HCEC 1CT (cell line): ENCODE measurements at places on chromosomes 4 and X.

DNA sequence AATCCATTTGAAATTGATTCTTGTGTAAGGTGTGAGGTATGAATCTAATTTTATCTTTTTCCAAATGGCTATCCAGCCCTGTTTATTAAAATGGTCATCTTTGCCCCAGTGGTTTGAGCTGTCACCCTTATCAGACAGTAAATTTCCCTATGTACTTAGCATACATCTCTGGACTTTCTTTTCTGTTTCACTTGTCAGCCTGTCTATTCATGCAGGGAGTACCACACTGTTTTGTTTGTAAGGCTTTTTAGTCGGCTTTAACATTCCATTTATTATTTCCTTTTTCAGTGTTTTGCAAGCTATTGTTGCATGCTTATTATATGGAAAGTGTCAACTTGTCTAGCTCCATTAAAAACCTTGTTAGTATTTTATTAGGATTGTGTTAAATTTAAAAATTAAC lies 155.8 kb downstream of the STAG2 start:
- no peak for DNase-seq

GRCh38 chr4:151850791-151851213 lies 90.0 kb upstream of the GATB start:
- peak; percentile 72 for DNase-seq

GRCh38 chrX:4588466-4588865 lies 875.0 kb upstream of the PRKX start:
- DNase-seq: no peak

GRCh38 chrX:69813677-69814076 lies 197.8 kb downstream of the EDA start:
- DNase-seq: no peak

DNA sequence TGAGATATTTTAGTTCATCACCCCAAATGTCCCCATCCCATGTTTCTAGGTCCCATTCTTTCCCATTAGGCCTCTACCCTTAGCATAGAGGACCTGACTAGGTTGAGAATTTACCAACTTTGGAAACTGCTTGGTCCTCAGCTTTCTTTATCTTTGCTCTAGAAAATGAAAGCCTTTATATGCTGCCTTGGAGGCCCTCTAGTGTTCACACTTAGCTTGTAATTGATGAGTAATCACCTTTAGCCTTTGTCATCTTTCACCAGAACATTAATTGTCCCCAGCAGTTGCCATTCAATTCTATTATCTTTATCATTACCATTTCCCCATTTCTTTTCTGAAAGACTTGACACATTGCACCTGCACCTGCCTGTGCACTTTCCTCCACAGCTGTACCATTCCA lies 589.2 kb upstream of the NR3C2 start:
- no peak for DNase-seq

DNA sequence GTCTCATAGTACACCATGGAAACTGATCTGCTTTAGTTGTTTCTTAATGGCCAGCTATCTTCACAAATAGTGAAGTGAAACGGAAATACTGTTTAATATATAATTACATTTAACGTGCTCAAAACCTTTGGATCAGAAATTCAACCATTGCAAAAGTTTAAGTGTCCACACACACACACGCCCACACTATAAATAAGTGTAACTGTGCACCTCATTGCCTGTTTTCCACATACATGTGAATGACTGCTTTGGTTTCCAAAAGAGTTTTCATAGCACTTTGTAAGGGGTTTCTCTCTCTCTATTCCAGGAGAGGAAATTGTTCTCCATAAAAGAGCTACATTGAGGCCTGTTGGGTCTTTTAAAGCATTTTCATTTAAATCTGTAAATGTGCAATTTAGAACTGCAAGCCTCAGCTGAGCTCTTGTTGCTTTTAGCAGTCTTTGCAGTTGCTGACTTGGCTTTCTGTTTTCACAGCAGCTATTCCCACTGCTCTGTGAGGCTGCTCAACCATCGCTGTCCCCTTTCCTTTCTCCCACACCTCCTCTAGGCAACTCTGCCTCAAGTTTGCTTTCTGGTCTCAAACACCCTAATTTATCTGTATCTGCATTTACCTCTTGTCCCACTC lies 94.5 kb downstream of the RAPGEF2 start:
- DNase-seq: no peak

DNA sequence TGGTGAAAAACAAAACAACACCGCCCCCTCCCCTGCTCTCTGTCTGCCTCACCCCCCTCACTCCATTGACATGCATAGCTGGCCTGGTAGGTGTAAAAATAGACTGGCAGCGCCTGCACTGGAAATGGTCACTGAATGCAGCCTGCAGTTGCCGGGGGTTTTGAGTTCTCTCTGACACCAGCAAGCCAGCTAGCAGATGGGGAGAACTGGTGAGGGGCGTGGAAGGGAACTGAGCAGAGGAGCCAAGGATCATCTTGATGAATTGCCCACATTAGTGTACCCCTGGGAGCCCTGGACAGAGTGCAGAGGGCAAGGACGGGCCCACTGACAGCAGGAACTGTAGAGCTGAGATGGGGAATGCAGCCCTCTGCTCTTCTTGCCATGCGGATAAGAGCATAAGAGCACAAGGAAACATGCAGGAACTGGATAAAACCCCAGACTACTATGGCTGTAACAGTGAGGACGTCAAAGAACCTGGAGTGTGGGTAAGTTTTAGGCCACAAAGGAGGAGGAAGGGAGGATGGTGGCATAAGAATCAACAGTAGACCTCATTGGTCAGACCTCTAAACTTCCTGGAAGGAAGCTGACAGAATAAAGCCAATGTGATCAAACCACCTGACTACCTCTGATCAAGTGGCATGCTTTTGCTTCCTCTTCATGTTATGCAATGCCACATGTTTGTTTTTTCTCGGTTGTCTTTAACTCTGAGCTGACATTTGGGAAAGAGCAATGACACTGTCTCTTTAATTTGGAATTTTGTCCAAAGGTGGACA lies 96.3 kb downstream of the ANK2 start:
- no peak for DNase-seq

GRCh38 chr4:25095837-25096236 lies 64.4 kb downstream of the SEPSECS start:
- no peak for DNase-seq

- no peak for DNase-seq
Measured at GRCh38 chrX:109934434-109934833, 68.5 kb upstream of the TMEM164 start.

- peak; percentile 90 for DNase-seq
Measured at GRCh38 chr4:184383497-184384055, 90.8 kb downstream of the IRF2 start.

DNA sequence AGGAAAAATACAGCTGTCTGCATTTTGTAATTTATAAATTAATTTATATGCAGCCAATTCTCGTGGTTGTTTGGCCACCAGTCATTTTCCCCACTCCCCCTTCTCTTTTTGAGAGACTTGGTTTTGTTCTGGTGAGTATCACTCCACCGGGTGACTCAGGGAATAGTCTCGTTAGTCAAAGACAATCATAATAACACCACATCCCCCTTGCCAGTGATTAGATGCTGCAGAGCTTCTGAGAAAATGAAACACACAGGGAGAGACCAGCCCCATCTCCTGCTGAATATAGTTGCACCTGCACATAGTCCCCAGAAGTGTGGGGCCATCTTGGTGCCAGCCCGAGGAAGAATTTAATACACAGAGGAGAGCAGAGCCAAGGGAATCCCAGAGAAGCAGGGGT lies 8.0 kb upstream of the FNIP2 start:
- peak; percentile 20 for DNase-seq

DNA sequence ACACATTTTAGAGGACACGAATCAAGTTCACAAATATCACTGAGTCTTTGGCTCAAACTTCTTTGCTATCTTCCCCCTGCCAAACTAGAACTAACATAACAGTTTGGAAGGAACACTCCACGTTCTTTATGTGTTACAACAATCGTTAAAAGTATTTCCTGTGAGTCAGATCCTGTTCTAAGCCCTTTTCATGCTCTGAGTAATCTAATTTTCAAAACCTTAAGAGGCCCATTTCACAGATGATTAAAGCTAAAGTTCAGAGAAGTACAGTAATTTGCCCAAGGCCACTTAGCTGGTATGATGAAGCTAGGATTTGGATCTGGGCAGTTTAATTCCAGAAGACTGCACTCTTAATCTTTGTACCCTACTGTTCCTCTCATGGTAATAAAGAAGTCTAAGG lies 854.4 kb upstream of the INTU start:
- peak; percentile 78 for DNase-seq

- peak; percentile 1 for DNase-seq
Measured at GRCh38 chrX:112577146-112577545, 102.6 kb downstream of the LHFPL1 start.

GRCh38 chrX:150081076-150081475 lies 142.8 kb upstream of the EOLA2 start:
- no peak for DNase-seq

- DNase-seq: no peak
Measured at GRCh38 chr4:87097075-87097474, 123.3 kb downstream of the KLHL8 start.

GRCh38 chrX:42195506-42195905 lies 272.2 kb upstream of the CASK start:
- DNase-seq: no peak

DNA sequence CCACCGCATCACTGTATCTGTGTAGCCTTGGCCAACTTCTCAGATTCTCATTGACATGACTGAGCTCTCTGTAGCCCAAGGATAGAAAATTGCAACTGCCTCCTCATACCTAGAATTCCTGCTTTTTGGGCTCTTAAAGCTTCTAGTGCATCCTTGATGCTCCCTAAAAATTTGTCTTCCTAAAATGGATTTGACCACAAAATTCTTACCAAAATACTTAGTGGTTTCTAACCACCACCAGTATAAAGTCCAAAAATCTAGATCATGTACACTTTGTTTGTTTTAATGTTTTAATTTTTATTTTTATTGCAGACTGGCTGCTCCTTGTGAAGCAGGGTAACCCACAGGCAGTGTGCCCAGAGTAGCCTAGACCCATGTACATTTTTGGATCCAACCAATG lies 75.5 kb downstream of the TBC1D9 start:
- no peak for DNase-seq

- no peak for DNase-seq
Measured at GRCh38 chr4:15934259-15934658, 4.3 kb downstream of the FGFBP1 start.

DNA sequence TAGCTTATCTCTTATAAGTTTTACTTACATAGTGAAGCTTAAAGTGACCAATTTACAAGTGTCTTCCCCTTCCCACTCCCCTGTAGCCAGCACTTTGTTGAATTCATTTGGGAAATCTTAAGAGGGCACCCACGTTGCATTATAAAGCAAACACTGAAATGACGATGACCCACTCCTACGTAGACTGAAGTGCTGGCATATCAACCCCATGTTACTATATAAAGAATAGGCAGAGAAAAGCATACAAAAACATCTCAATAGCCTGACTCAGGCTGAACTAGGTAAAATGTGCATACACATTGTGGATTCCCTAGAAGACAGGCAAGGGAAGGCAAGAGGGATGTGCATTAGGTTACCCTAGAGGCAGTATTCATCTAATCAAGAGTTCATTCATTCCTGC lies 313.4 kb downstream of the TENM3 start:
- DNase-seq: peak; percentile 5

DNA sequence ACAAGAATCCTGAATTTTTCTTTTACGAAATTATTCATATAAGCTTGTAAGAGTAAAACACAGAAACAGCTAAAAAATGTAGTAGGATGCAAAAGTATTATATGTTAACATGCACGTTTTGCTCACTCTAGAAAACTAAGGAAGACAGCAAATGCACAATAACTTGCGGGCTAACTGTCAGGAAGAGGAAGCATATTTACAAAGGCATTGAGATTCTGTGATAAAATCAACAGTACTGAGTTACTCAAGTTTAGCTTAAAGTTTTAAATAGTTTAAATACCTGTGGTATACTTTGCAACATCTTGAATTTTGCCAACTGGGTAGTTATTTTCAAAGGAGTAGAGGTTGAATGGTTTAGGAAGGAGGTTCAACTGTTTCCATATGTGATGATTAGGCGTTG lies 37.0 kb downstream of the SH2D1A start:
- DNase-seq: no peak

- DNase-seq: peak; percentile 22
Measured at GRCh38 chrX:110851780-110852179, 56.2 kb upstream of the CHRDL1 start.

- DNase-seq: no peak
Measured at GRCh38 chr4:2095236-2096072, 36.3 kb downstream of the NAT8L start.

DNA sequence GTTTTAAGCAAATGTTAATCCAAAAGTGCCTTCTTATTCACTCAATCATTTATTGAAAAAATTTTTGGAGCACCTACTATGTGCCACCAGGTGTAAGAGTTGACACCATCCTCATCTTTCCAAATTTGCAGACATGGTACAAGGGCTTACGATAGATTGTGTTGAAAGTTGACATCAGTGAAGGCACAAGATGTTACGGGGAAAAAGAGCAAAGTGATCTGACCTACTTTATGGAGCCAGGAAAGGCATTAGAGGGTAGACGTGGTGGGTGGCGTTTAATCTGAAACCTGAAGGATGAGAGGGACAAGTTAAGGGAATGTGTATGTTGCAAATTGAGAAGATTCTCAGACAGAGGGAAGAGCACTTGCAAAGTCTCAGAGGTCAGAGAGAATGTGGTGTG lies 167.8 kb upstream of the HAND2 start:
- no peak for DNase-seq

DNA sequence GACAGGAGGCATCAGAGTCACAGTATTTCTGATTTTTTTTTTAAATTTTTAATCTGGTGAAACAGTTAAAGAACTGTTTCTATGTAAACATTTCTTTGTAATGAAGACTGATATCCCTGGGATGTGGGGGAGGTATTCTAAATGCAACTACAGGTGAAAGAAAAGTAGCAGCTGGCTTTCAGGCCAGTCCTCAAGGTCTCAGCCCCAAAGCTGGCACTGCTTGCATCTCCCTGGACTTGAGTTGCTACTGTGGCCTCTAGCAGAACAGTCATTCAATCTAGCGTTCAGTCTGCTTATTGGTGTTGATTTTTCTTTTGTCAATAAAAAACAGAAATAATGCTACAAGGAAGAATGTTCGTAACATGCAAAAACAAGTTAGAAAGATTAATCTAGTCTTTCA lies 4.9 kb downstream of the MBNL3 start:
- DNase-seq: no peak

DNA sequence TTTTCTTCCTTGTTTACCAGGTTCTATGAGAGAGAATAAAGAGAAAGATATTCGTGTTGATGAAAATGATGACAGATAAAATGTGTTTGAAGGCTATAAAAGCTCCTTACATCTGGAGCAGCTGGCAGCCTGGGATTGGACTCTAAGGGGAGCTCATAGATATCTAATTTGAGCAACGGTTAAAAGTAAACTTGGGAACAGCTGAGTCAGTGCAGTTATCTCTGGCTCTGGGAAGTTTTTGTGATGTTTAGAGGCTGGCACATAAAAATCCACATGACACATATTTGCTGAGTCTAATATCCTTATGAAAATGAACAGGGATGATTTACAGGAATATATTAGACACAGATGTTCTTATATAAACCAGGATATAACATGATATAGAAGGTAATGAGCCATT lies 331.8 kb upstream of the TENM3 start:
- peak; percentile 26 for DNase-seq

GRCh38 chrX:69067841-69068240 lies 97.4 kb downstream of the PJA1 start:
- DNase-seq: no peak
